ENCODE measurements at places on chromosomes 7 and 10. TPM values are rescaled to one million over a fixed set of nuclear protein-coding genes. Genes with fewer than 3 reads are reported as not detected.

PPRC1 gene
- total RNA-seq: 39.9 TPM

SORBS1 gene
- total RNA-seq: 30.8 TPM

DNA sequence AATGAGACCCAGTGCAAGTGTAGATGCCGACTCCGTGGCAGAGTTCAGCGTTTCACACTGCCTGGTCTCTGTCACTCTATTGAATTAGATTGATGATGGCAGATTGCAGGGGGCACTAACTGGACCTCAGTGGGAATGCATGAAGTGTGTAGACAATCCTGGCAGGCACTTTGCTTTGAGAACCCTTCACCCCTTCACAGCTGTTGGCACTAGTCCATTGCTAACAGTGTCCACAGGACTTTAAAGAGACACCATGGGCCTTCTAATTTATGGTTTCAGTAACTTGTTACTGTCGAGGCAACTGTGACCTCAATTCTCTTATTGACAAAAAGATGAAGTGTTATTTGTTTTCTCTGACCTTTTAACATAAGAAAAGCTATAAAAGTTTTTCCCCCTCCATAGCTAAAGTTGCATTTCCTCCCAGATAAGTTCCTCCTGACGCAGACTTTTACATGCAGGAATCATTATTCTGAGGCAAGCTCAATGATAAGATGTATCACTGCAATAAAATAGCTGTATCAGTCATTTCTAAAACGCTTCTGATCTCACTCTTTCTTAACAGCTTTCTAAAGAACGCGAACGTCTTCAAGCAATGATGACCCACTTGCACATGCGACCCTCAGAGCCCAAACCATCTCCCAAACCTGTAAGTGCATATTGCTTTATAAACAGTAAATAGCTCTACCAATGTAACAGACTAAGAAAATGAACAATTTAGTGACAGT, 238.9 kb downstream of the FOXP2 start:
- peak overlapping the region; percentile 50 for H3K4me3 ChIP-seq
- peak overlapping the region; percentile 49 for H3K27ac ChIP-seq
- H3K27me3 ChIP-seq: no peaks in the 10 kb centered on the region
- DNase-seq: no peak

- no peak for DNase-seq
- no peaks in the 10 kb centered on the region for H3K4me1 ChIP-seq
- H3K36me3 ChIP-seq: no peaks in the 10 kb centered on the region
- H3K27me3 ChIP-seq: no peaks in the 10 kb centered on the region
- H3K27ac ChIP-seq: no peak overlapping the region
Measured at GRCh38 chr7:1380231-1380815, 78.9 kb downstream of the MICALL2 start.

- H3K27me3 ChIP-seq: no peaks in the 10 kb centered on the region
- no peak overlapping the region for H3K4me3 ChIP-seq
- peak; percentile 57 for DNase-seq
- no peaks in the 10 kb centered on the region for H3K36me3 ChIP-seq
- no peak overlapping the region for H3K27ac ChIP-seq
- peaks cover 6% of the 10 kb centered on the region for H3K4me1 ChIP-seq
Measured at GRCh38 chr7:159115601-159116501, 28.8 kb downstream of the VIPR2 start.

NPSR1 gene
- not detected for total RNA-seq

DNA sequence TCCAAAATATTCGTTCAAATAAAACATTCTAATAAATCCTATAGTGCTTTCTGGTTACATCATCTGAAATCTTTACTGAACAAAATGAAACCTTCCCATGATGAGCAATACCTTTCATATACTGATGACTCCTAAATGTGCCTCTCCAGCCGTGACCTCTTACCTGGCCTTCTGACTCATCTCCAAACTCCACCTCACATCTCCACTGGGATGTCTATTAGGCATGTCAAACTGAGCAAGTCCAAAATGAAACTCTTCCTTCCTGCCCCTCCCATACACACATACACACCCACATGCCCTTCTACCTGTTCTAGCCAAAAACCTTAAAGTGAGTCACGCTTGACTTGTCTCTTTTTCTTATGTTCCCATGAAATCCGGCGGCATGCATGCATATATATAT, 22.9 kb downstream of the GSAP start:
- H3K27me3 ChIP-seq: no peaks in the 10 kb centered on the region
- no peaks in the 10 kb centered on the region for H3K4me1 ChIP-seq
- peaks cover 12% of the 10 kb centered on the region for H3K36me3 ChIP-seq
- no peak overlapping the region for H3K4me3 ChIP-seq
- no peak overlapping the region for H3K27ac ChIP-seq

- no peaks in the 10 kb centered on the region for H3K27me3 ChIP-seq
- DNase-seq: no peak
- no peak overlapping the region for H3K4me3 ChIP-seq
- no peak overlapping the region for H3K27ac ChIP-seq
- no peaks in the 10 kb centered on the region for H3K4me1 ChIP-seq
Measured at GRCh38 chr7:20395104-20395503, 64.4 kb downstream of the ITGB8 start.

DNA sequence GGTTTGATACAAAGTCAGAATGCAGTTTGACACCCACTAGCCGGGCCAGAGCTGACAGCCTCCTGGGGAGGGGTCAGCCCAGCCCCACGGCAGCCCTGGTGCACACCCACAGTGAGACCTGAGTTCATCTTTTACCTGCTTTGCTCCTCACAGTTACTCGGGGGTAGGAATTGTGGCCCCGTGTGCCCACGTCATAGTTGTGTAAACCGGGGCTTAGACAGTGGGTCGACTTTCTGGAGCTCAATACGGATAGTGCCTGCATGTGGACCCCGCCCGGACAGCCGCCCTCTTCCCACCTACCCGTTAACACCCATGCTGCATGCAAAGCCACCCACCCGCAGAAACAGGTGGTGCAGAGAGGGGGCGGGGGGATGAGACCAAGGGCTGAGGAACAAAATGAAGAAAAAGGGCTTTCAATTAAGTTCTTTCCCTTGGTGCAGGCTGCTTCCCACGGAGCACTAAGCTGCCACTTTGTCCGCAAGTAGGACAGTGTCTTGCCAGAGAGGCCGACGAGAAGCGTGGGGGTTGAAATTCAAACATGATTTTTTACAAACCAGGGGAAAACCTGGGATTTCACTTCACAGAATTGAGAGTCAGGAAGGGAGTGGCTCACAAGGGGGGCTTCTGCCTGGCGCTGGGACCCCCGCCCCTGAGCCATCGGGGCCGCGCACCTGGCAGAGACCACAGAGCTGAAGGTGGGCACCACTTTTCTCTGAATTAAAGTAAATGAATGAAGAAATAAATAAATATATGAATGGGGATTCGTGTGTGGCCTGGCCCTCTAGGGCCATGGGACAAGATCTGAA, 24.6 kb upstream of the FOXL3 start:
- H3K27ac ChIP-seq: no peak overlapping the region
- no peaks in the 10 kb centered on the region for H3K4me1 ChIP-seq
- H3K4me3 ChIP-seq: no peak overlapping the region
- H3K36me3 ChIP-seq: peaks cover 9% of the 10 kb centered on the region
- H3K27me3 ChIP-seq: no peaks in the 10 kb centered on the region

- no peaks in the 10 kb centered on the region for H3K4me1 ChIP-seq
- no peak for DNase-seq
- H3K27ac ChIP-seq: no peak overlapping the region
- H3K4me3 ChIP-seq: no peak overlapping the region
- no peaks in the 10 kb centered on the region for H3K36me3 ChIP-seq
- no peaks in the 10 kb centered on the region for H3K27me3 ChIP-seq
Measured at GRCh38 chr10:42887734-42888503, 105.3 kb downstream of the BMS1 start.

- H3K4me3 ChIP-seq: no peak overlapping the region
- H3K27me3 ChIP-seq: no peaks in the 10 kb centered on the region
- no peaks in the 10 kb centered on the region for H3K4me1 ChIP-seq
Measured at GRCh38 chr7:7857143-7857583, 111.4 kb upstream of the GLCCI1 start.

DNA sequence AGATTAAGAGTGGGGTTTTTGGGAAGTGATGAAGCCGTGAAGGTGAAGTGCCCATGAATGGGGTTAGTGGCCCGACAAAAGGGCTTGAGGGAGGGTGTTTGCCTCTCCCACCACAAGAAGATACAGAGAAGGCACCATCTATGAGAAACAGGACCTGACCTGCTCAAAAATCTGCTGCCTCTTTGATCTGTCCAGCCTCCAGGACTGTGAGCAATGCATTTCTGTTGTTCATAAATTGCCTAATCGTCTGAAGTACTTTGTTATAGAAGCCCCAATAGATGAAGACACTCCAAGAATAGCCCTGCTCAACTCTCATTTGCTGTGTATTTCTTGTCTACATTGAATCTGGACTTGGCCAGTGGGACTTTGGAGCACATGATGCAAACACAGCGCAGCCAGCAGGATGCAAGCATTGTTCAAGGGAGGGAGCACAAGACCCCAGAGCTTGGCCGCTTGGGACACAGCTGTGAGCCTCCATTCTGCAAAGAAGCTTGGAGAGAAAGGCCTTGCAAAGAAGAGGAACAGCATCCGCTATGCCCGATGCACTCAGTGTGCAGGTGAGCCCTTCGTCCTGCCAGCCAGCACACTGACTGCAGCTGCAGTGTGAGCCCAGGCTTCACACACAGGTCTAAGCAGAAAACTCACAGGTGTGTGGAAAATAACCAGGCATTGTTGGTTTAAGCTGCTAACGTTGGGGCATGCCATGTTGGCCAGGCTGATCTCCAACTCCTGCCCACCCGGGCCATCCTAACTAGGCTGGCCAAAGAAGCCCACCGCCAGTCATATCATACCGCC, 73.2 kb upstream of the KLF6 start:
- no peaks in the 10 kb centered on the region for H3K4me1 ChIP-seq
- H3K27me3 ChIP-seq: no peaks in the 10 kb centered on the region
- no peaks in the 10 kb centered on the region for H3K36me3 ChIP-seq
- H3K4me3 ChIP-seq: no peak overlapping the region
- H3K27ac ChIP-seq: no peak overlapping the region

DNA sequence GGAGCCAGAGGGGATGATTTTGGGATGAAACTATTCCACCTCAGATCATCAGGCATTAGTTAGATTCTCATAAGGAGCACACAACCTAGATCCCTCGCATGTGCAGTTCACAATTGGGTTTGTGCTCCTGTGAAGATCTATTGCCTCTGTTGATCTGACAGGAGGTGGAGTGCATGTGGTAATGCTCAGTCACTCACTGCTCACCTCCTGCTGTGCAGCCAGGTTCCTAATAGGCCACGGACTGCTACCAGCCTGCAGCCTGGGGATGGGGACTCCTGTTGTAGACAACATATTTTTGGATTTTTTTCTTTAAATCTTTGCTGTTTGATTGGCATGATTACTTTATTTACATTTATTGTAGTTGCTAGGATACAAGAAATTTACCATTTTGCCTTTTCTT, 765.0 kb downstream of the INHBA start:
- H3K27me3 ChIP-seq: no peaks in the 10 kb centered on the region
- H3K36me3 ChIP-seq: no peaks in the 10 kb centered on the region
- H3K4me3 ChIP-seq: no peak overlapping the region
- no peaks in the 10 kb centered on the region for H3K4me1 ChIP-seq

CHRM2 gene
- not detected for total RNA-seq

DNA sequence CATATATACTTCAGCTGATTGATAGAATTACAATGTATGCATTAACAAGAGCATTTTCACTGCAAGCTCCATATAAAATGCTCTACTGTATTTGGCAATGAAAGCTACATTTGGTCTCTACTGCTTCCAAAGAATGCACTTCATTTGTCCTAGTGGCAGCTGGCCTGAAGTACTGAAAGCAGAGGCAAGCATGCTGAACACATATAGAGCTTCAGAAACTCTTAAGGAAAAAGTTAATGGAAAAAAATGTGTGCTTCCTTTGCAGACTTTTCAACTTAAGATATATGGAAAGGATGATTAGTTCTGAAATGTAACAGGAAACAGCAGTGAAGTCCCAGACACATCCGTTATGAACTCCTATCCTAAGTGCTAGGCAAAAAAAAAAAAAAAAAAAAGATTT, 537.1 kb upstream of the POM121L12 start:
- H3K36me3 ChIP-seq: no peaks in the 10 kb centered on the region
- no peak overlapping the region for H3K4me3 ChIP-seq
- H3K27ac ChIP-seq: no peak overlapping the region
- H3K4me1 ChIP-seq: no peaks in the 10 kb centered on the region

ACTR3C gene
- 18.6 TPM for total RNA-seq

MAGI2 gene
- total RNA-seq: 14.0 TPM

DNAJC2 gene
- 31.2 TPM for total RNA-seq

GRCh38 chr10:116756277-116756676, 13.9 kb upstream of the HSPA12A start:
- no peaks in the 10 kb centered on the region for H3K36me3 ChIP-seq
- no peaks in the 10 kb centered on the region for H3K4me1 ChIP-seq
- DNase-seq: no peak

CCDC71L gene
- total RNA-seq: 45.9 TPM

SLC16A12 gene
- total RNA-seq: not detected

DNA sequence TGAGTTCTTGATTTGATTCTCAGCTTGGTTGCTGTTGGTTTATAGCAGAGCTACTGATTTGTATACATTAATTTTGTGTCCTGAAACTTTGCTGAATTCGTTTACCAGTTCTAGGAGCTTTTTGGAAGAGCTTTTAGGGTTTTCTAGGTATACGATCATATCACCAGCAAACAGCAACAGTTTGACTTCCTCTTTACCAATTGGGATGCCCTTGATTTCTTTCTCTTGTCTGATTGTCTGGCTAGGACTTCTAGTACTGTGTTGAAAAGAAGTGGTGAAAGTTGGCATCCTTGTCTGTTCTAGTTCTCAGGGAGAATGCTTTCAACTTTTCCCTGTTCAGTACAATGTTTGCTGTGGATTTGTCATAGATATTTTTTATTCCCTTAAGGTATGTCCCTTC, 86.2 kb downstream of the PLXDC2 start:
- no peak overlapping the region for H3K4me3 ChIP-seq
- no peak for DNase-seq
- H3K27me3 ChIP-seq: no peaks in the 10 kb centered on the region
- H3K4me1 ChIP-seq: no peaks in the 10 kb centered on the region
- no peaks in the 10 kb centered on the region for H3K36me3 ChIP-seq
